Umbilical cord (tissue), 2 donors: ENCODE measurements at places on chromosomes 2 and 18.

- no peak for DNase-seq
Measured at GRCh38 chr2:240792629-240793312, 27.2 kb downstream of the KIF1A start.

DNA sequence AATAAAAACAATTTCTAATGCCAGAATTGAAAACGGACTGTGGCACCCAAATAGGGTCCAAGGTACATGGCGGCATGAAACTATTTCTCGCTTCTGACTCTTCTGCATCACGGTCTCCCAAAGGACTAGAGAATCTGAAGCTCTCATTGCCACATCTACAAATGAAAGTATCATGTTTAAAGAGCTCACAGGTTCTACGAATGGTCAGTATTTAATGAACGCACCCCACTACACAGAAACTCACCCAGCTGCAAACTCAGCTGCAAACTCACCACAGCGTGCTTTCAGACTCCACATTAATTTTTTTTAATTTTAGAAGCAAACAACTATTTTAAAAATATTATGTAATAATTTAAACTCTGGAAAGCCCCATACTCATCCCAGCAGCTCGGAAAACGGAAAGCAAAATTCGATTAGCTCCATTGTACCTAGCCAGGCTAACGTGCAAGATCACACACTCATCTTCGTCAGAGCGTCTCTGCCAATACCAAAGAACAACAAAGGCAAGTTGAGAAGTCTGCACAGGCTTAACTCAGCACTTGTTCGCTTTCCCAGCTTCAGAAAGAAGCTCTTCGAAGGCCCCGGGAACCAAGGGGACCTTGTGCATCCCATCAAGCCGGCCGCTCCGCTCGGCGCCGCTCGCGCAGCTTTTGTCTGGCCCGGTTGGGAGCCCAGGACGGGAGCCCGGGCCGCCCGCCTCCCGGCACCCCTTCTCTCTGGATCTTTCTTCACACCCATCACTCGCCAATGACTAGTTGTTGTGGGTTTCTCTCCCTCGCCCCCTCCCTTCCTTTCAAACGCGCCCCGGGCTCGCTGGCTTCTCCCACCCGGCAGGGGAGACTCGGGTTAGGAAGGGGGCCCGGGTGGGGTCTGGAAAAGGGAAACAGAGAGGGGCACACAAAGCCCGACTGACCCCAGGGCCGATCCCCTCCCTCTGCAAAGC is 785 bp downstream of the CLASP1 start:
- DNase-seq, result peak; percentile 70

DNA sequence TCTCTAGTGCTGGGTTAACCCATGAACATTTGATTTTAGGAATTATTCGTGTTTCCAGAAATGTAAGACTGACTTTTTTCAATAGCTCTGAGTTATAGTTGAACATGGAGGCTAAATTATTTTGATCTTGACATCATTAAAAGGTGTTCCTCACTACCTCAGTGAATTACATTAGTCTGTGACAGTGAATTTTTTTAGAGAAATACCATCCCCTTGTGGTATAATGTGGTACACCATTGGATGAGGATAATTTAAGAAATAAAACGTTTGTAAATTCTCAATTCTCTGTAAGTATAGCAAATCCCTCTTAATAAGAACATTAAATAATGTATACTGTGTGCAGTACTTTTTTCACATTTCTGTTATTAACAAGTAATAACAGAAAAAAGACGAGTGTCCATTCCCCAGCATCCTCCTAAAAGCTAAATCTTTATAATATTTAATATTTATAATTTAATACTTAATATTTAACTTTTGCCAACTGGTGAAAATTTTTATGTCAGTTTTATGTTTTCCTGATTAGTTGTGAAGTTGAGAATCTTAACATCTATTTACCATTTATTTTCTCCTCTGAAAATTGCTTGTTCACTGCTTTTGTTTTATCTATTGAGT is 70.3 kb upstream of the CWC22 start:
- DNase-seq, result no peak

- DNase-seq, result no peak
Measured at GRCh38 chr2:98039085-98039756, 43.5 kb upstream of the TMEM131 start.

- DNase-seq, result no peak
Measured at GRCh38 chr2:84686783-84687476, 170.6 kb downstream of the DNAH6 start.

DNA sequence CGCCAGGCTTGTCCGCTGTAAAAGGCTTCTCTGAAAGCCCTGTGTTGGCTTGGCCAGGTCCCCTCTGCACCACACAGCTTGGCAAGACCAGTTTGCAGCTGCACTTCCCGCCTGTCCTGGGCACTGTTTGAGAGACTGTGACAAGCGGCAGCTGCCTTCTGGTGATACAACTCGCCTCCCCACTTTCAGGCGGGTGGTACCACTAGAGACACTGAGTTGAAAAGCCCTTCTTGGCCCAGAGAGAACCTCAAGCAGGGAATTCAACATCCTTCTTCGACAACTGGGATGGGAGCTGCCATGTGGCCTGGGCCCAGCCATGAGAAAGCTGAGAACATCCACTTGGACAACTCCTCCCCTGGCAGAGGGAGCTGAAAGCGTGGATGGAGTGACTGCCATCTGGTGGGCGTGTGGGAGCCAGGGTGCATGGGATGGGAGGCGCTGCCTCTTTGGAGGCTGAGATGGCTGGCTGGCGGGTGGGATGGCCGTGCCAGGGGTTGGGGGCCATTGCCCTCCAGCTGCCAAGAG is 125.5 kb upstream of the REV1 start:
- no peak for DNase-seq

- no peak for DNase-seq
Measured at GRCh38 chr2:3065928-3066327, 311.7 kb downstream of the EIPR1 start.

DNA sequence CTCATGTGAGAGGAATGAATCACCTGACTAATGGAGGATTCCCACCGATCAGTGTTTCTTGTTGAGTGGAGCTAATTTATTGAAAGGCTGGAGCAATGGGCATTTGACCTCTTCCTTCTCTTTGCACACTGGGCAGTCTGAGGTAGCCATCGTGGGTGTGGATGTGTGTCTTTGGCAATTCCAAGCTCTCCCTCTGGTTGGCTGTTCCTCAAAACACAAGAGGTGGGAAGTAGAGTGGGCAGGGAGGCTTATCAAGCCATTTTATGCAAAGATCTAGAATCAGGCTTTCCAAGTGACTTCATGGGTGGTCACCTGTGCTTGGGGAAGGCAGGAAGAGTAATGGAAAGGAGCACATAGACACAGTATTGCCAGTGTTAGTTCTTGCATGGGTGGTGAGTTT is 154.8 kb downstream of the INSIG2 start:
- DNase-seq, result no peak

GRCh38 chr18:9743200-9744016 is 35.3 kb downstream of the RAB31 start:
- no peak for DNase-seq

DNA sequence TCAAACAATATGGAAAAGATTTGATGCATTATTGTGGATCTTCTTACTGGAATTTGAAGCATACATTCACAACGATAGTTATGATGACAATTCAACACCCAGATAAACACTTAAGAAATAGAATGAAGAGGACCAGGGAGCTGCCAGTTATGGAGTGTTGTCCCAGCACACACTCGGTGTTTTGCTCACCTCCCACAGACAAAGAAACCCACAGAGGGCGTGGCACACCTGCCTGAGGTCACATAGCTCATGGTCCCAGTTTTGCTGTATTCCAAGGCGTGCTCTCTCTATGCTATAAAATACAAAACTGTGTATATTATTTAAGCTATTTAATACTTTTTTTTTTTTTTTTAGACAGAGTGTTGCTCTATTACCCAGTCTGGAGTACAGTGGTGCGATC is 31.1 kb downstream of the EFR3B start:
- DNase-seq, result no peak

- DNase-seq, result no peak
Measured at GRCh38 chr18:69898241-69898861, 49.3 kb downstream of the CD226 start.

- peak; percentile 58 for DNase-seq
Measured at GRCh38 chr2:112805542-112805941, 21.2 kb upstream of the IL1A start.

GRCh38 chr2:231642631-231643494 is 50.2 kb downstream of the TEX44 start:
- DNase-seq, result peak; percentile 92

DNA sequence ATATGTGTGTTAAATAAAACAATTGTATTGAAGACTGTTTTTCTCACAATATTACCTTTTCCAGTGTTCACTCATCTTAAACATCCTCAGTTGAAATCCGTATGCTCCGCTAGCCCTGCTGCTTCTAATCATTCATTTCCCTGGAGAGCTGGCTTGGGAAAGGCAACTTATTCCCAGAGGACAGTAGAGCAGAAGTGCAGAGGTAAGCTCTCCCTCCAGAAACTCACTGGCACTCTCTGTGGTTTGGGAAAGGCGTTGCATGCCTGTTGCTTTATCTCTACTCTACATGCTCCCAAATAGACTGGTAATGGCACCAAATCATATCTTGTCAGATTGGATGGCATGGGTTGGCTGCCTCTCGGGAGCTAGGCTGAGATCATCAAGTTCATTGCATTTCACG is 117.1 kb upstream of the BOD1L2 start:
- no peak for DNase-seq

GRCh38 chr2:3639015-3639630 is 18.9 kb upstream of the ALLC start:
- no peak for DNase-seq

DNA sequence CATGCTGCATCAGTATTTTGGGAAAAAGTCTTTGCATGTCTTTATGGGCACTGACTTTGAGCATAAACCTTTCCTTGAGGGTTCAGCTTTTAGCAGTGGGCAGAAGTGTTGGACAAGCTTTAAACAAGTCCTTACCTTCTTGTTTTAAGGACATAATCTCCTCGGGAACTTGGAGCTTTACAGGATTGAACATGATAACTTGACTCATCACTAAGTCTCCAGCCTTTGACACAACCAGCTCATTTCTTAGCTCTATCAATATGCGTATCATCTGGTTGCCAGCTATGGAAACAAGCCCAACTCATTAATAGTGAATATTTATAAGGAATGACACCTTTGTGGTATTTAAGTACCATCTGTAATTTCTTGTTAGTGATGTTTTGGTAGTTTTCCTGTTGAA is 21.0 kb upstream of the RAB27B start:
- DNase-seq, result no peak

- no peak for DNase-seq
Measured at GRCh38 chr2:119179991-119180390, 21.4 kb upstream of the C1QL2 start.

DNA sequence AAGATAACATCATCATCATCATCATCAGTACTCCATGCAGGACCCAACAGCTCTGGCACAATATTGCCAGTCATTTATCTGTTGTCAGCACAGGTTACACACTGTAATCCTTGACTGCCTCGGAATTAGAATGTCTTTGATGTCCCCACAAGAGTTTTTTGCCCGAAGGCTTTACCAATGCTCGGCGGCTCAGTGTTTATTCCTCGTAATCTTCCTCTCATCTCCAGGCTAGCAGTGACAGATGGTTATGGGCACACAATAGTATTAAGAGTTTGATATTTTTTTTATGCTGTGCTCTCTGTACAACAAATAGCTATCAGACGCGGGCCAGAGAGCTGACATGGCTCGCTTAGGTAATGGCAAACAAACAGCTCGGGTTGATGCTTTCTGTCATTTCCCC is 515.2 kb downstream of the ZEB2 start:
- DNase-seq, result peak; percentile 73

GRCh38 chr2:205758051-205758450 is 75.8 kb downstream of the NRP2 start:
- peak; percentile 78 for DNase-seq

DNA sequence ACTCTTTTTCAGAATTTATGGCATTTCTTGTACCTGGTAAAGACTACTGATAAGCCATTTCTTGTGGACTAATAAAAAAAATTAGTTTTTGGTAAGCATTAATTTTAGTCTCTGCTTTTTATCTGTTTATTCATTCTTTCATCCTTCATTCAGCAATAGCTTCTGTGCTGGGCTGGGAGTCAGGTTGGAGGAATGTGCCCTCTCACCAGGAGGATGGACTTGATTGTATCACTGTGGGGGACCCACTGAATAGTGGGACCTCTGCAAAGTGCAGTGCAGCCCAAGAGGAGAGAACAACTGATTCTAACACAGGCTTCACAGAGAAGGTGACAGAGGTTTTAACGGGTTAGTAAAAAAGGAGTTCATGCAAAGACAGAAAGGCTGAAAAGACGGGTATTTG is 39.1 kb downstream of the CDC42EP3 start:
- no peak for DNase-seq

DNA sequence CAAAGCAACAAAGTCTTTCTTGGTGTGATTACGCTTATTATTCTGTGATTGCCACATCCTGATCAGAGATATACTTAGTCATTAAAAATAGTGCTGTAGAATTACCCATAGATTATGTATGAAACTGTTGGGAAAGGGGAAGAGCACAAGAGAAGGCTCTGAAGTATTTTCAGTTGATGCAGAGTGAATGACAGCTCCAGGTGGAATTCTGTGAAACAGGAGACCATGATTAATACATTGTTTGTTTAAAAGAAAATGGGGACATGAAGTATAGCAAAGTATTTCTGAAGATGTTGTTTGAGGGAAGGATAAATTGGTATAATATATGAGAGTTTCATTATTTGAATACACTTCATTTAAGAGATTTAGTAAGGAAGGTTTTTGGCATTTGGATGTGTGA is 307.6 kb upstream of the CDH20 start:
- no peak for DNase-seq
